PC-9 (cell line): ENCODE measurements at places on chromosomes 3 and 15. TPM values are rescaled to one million over a fixed set of nuclear protein-coding genes. Genes with fewer than 3 reads are reported as not detected.
A peak's percentile ranks its signal among the peaks of the same experiment; 100 is the strongest.

Gene PP2D1
- total RNA-seq, result not detected in 2 replicates

Gene BCL6
- total RNA-seq, result 37.1 and 42.2 TPM in 2 replicates

Gene TM6SF1
- total RNA-seq, result not detected in 2 replicates

Gene PIF1
- 54.8 and 67.6 TPM in 2 replicates for total RNA-seq

Gene KIF15
- total RNA-seq, result 16.5 and 25.8 TPM in 2 replicates

Gene ZNF660
- 1.0 and 1.2 TPM in 2 replicates for total RNA-seq

DNA sequence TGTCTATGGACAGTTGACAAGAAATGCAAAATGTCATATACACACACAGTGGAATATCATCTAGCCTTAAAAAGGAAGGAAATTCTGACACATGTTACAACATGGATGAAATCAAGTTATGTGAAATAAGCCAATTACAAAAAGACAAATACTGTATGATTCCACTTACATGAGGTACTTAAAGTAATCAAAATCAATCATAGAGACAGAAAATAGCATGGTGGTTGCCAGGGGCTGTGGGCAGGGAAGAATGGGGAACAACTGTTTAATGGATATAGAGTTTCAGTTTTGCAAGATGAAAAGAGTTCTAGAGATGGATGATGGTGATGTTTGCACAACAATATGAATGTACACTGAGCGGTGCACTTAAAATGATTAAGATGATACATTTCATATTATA, 613.8 kb upstream of the ZNF385D start:
- DNase-seq, result no peak

DNA sequence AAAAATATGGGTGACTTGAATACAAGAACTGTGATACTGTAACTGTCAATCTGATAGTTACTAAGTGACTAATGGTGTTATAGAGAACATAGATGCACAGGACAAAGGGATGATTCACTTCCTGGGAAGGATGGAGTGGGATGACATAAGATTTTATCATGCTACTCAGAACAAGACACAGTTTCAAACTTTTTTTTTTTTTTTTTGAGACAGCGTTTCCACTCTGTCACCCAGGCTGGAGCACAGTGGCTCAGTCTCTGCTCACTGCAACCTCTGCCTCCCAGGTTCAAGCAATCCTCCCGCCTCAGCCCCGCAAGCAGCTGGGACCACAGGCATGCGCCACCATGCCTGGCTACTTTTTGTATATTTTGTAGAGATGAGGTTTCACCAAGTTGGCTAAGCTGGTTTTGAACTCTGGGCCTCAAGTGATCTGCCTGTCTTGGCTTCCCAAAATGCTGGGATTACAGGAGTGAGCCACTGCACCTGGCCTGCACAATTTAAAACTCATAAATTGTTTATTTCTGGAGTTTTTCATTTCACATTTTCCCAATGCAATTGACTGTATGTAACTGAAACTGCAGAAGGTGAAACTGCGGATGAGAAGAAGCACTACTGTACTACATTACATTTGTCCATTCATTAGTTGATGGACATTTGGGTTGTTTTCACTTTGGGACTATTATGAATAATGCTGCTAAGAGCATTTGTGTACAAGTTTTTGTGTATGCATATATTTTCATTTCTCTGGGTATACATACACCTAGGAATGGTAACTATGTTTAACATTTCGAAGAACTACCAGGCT, 40.6 kb downstream of the ADIPOQ start:
- no peak for DNase-seq

DNA sequence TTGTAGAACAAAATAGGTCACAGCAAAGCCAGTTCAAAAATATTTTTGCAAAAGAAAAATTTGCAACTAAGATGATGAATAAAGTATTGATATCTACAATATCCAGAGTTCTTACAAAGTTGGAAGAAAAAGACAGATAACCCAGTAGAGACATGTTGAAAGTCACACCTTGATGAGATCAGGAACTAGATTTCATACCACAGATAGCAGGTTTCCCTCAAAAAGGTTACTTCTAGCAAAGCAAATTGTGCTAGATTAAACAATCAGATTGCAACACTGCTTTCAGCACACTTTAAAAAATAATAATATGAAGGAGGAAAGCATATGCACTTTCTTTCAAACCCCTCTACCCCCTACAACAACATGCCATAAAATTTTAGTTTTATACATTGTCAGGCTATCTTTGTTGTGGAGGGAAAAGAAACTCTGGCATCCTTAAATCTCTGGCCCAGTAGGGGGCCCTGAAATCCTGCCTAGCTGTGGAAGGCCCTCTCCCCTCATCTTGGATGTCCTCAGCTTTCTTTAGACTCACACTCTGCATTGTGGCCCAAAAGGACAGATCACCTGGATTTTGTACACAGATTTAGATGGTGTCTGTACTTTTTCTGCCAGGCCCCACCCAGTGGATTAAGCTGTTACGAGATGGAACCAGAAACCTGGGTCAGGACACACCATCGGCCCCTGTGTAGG, 50.9 kb downstream of the CCR3 start:
- no peak for DNase-seq

- no peak for DNase-seq
Observed at GRCh38 chr3:71780430-71780829, 4.5 kb downstream of the PROK2 start.

GRCh38 chr15:96362011-96362754, 31.7 kb downstream of the NR2F2 start:
- DNase-seq, result no peak

- no peak for DNase-seq
Observed at GRCh38 chr3:124333931-124334640, 342.2 kb upstream of the ROPN1 start.

GRCh38 chr15:60829416-60829815, 350.5 kb upstream of the ICE2 start:
- DNase-seq, result no peak

GRCh38 chr3:141426404-141427034, 58.2 kb downstream of the ZBTB38 start:
- DNase-seq, result no peak

DNA sequence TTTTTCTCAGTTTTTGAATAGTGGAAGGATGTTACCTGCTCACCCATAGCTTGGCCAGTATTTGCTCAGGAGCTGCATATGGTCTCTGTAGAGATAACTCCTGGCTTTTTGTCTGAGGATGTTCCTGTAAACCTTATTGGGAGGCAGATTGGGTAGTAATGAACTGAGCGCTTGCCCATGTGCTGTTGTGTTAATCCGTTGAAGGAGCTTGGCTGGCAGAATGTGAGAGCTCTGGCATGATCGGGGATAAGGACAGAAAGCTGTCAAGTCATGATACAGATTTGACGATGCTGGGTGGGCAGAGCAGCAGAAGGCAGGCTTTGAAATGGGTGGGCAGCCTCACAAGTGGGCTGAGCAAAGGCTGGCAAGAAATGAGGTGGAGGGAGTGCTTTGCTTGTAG, 27.4 kb downstream of the SH3GL3 start:
- no peak for DNase-seq

- DNase-seq, result no peak
Observed at GRCh38 chr3:173732237-173732636, 334.7 kb downstream of the NLGN1 start.

- DNase-seq, result peak; percentile 45
Observed at GRCh38 chr3:196684548-196685407, 27.3 kb downstream of the CEP19 start.

DNA sequence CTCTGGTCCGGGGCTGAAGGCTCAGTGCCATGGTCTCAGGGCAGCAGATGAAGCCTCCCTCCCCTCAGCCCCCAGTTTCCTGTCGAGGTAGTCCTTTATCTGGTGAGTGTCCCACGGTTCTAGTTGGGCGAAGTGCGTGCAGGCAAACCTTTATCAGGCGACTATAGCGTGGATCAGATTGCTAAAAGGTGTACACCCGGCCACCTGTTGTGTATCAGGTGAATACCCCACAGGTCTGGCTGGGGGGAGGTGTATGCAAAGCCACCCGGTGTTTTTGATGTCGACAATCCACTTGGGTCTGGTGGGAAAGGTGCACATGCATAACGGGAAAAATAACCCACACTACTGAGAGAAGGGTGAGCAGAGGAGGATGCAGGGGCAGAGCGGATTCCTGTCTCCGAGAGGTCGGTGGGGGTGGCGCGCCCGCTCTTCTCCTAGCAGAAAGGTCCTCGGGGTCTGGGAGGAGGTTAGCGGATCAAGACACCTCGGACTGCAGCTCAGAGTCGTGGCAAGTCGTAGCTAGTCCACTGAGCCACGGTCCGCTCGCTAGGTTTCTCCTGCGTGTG, 507 bp downstream of the SLC12A6 start:
- DNase-seq, result peak; percentile 7

GRCh38 chr3:135100366-135100765, 305.3 kb downstream of the EPHB1 start:
- no peak for DNase-seq

DNA sequence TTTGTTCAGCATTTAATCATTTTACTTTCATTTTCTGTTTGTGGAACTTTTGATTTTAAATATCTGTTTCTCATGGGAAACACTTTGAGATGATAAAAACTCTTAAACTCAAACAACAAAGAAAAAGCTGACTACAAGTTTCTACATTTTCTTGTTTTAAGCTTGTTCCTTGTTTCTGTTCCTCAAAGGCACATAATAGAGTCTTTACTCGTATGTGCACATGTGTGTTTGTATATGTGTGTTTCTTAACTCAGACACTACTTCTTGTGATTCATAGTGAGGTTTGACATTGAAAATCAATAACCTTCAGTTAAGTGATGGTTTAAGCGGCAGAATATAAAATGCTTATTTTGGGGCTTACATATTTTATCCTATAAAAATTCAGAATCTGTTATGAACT, 786.7 kb upstream of the EPHA6 start:
- DNase-seq, result no peak

GRCh38 chr3:192177383-192177782, 550.0 kb downstream of the FGF12 start:
- DNase-seq, result no peak

GRCh38 chr3:72274493-72275330, 489.8 kb upstream of the PROK2 start:
- DNase-seq, result no peak

- no peak for DNase-seq
Observed at GRCh38 chr3:127709320-127710060, 36.7 kb downstream of the ABTB1 start.

DNA sequence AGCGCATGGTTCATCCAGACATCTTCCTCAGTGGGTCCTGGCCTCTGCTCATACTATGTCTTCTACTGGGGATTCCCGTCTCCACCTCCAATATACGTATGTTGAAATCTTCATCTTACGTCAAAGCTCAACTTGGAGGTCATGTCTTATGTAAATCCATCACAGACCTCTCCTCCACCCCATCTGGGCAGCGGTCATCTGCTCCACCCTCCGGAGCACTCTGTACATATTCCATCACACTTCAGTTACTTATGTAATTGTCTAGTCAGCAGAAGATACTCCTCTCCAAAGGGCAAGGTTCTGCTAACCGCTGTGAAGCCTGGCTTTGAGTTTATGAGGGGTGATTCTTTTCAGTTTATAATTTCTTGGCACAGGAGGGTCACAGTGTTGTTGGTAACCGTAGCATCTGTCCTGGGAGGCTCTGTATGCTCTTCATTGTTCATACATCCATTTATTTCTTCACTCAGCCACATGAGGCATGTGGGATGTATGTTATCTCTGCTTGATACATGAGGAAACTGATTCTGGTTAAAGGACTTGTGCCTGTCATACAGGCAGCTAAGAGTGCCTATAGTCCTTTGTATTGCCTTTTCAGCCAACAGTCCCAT, 22.1 kb downstream of the MAP2K1 start:
- DNase-seq, result no peak

GRCh38 chr3:195893516-195893915, 14.8 kb downstream of the TNK2 start:
- no peak for DNase-seq

DNA sequence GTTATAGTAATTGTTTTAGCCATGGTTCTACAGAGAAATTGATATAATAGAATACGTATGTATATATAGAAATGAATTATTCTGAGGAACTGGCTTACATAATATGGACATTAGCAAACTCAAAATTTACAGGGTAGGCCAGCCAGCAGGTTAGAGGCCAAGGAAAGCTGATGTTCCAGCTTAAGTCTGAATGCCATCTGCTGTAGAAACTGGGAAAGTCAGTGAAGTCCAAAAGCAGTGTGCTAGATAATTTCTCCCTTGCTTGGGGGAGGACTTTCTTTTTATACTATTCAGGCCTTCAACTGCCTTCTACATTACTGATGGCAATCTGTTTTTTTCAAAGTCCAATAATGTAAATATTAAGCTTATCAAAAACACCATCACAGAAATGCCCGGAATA, 1174.7 kb downstream of the ZPLD1 start:
- no peak for DNase-seq

- DNase-seq, result no peak
Observed at GRCh38 chr15:98858610-98859023, 149.0 kb downstream of the PGPEP1L start.

DNA sequence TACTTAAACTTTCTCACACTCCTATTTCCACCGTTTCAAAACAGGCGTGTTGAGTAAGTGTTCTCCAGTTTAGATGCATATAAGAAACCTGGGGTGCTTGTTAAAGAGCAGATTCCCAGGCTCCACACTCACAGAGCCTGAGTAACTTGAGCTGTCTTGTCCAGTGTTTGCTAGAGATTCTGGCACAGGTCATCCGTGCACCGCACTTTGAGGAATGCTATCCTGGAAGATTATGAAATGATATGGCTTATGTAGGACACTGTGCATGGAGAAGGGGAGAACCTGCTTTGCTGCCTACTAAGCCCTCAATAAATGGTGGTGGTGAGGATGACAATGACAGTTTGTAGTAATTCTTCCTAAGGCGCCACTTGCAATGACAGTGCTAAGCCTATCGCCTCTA, 273.7 kb downstream of the PDZRN3 start:
- DNase-seq, result no peak

DNA sequence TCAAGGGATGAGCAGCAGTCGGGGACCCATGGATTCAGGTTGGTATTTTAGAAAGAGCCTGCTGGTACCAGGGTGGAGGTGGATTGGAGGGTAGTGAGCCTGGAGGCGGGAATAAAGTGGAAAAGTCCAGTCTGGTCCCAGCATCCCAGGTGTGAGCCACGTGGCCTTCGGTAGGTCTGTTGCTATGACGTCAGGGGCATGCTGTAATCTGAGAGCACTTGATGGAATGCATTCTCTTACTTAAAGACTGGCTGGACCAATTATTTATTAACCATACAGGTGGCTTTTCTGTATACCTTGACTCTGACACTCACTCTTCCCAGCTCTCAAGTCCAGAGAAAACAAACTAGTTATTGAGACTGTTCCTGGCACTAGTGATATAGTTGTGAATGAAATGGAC, 389.9 kb upstream of the RGMA start:
- no peak for DNase-seq

DNA sequence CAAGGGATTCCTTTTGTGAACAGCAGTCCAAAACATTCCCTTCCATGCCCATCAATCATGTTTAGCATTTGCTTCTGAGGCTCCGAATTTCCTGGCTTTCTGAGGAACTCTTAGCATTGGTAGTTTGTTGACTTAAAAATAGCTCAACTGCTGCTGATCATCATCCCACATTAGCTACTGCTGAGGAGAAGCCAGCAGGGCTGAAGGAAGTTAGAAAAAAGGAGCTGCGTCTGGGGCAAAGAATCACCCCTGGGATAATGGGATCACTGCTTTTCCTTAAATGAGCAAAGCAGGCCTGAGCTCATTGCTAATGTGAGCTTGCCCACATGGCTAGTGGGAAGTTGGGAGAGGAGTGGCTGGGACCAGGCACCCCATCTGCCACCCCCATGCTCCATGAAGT, 39.8 kb downstream of the CYP19A1 start:
- DNase-seq, result no peak
